NAMALWA (cell line): ENCODE measurements at places on chromosomes 2 and 18.

DNA sequence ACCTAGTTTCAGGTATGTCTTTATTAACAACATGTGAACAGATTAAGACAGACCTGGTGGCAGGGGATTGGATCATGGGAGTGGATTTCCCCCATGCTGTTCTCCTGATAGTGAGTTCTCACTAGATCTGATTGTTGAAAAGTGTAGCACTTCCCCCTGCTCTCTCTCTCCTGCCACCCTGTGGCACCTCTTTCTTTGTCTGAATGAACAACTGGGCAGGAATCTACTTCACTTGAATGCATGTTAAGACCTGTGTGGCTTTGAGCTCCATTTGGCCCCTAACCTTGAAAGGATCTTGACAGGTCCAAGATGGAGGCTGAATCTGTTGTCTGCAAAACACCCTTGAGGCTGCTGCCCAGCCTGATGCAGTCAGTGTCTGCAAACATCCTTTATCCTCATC is 194.4 kb downstream of the RNF144A start:
- peak; percentile 29 for DNase-seq

- peak; percentile 79 for DNase-seq
Measured at GRCh38 chr2:68385220-68385906, 20.3 kb downstream of the PLEK start.

DNA sequence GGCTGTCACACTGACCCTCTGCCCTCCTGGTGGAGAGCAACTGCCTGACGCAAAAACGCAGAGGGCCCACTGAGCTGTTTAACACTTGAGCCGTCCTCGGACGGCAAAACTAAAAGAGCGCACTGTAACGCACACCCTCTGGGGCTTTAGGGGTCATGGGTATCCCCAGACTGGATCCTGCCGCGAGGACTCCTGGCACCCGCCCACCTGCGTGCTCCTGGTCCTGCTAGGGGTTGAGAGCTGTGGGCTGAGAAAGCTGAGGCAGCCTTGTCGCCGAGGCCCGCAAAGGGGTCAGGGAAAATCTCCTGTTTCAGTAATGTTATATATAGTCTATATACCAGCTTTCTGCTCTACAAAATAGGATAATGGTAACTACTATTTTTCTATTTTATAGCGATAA is 39.1 kb downstream of the MDH1 start:
- DNase-seq: no peak

- no peak for DNase-seq
Measured at GRCh38 chr2:66563473-66563872, 128.5 kb downstream of the MEIS1 start.

DNA sequence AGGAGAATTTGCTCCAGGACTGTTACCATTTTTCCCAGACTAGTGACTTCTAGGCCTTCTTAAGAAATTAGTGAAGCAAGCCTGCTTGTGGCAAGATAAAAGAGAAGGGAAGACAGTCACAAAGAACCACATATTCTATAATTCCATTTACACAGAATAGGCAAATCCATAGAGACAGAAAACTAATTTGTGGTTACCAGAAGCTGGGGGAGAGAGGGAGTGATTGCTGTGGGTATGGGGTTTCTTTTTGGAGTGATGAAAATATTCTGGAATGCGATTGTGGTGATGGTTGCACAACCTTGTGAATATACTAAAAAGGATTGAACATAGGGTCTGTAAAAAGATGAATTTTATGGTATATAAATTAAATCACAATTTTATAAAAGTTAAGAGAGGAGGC is 37.5 kb upstream of the SIX2 start:
- no peak for DNase-seq

DNA sequence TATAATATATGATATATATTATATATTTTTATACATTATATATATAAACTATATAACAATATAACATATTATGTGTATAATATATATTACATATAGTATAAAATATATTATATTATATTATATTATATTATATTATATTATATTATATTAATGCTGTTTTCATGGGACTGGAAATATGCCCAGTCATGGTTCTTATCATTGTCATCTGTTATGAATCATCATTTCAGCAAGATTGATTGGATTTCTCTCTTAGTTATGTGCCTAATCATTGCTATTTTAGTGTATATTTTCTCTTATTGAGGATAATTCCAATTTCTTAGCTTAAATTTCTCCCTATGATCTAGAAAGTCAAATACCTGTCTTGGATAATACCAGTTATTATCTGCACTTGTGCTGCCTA is 617.8 kb downstream of the TRIB2 start:
- DNase-seq: no peak

- no peak for DNase-seq
Measured at GRCh38 chr2:96867756-96868554, 1.9 kb downstream of the SEMA4C start.

DNA sequence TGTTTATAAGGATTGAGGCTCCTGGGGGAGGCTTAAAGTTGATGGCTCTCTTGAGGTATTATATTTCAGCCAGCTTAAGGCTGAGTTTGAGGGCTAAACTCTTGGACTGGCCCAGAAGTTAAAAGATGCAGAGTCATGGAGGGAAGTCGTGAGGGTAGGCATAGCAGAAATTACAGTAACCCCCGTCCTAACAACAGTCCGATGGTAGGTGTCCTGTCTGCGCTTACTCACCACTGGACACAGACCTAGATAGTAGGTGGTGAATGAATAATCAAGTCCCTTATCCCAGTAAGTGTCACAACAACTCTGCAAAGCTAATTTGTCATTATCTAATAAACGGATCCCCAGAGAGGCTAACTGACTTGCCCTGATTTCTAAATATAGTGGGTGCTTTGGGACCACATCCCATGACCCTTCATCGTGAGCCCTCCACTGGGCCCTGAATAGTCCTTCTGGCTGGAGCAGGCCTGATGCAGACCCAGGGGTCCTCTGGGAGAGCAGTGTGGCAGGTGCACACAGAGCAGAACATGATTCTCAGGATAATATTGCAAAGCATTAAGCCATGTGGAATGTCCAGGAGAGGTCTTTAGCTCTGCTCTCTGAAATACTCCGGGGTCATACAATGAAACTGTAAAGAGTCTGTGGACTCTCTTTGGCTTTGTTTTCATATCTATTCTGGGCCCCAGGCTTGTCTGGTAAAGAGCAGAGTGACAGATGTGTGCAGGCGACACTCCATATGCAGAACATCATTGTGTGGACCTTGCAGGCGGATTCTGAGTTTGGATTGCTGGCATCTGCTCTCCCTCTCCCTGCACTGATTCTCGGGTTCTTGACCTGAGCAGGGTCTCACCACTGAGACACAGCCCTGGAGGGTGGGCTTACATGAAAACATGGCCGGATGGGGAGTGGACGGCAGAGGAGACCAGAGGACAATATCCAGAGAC is 98.1 kb downstream of the RNF144A start:
- DNase-seq: no peak

DNA sequence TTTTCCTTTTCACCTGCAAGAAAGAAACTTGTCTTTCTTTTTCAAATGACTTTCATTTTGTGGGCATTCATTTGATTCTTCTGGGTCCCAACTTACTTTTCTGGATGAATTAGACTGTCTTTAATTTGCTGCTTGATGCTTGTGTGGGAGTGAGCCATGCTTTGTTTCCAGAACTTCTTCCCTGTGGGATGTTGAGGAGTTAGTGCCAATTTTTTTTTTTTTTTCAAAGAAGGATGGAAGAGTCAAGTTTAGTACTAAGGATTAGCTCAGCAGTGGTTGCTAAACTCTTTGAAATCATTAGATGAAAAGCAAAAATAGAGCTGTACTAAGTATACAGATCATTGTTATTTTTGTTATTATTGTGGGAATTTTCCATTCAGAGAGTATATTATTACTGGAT is 17.2 kb upstream of the KCTD1 start:
- no peak for DNase-seq

GRCh38 chr2:226660526-226660925 is 139.1 kb downstream of the IRS1 start:
- DNase-seq: no peak

DNA sequence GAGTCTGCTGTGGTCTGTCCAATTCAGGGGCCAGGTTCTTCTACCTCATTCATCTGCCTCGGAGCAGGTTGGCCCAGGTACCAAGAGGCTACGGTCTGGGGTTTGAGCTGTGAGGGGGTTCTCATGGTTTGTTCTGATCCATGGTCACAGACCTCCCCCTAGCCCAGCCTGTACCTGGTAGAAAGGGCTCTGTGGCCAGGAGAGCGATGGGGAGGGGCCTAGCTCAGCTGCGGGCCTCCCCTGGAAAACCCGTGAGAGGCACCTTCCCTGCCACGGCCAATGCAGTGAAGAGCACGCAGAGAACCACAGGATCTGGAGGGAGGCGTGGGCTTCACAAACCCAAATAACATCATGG is 19.6 kb upstream of the ALLC start:
- no peak for DNase-seq

GRCh38 chr2:86598966-86599365 is 24.7 kb downstream of the RNF103 start:
- no peak for DNase-seq

- DNase-seq: no peak
Measured at GRCh38 chr18:4399929-4400328, 55.2 kb downstream of the DLGAP1 start.

GRCh38 chr18:76658627-76659026 is 163.6 kb upstream of the ZNF516 start:
- peak; percentile 44 for DNase-seq

GRCh38 chr2:26144953-26145680 is 27.8 kb upstream of the GAREM2 start:
- peak; percentile 85 for DNase-seq

- DNase-seq: no peak
Measured at GRCh38 chr2:47189635-47190034, 34.5 kb upstream of the STPG4 start.

- peak; percentile 19 for DNase-seq
Measured at GRCh38 chr2:176038694-176039093, 36.6 kb upstream of the LNPK start.

GRCh38 chr2:133314795-133315194 is 253.5 kb downstream of the NCKAP5 start:
- DNase-seq: no peak

DNA sequence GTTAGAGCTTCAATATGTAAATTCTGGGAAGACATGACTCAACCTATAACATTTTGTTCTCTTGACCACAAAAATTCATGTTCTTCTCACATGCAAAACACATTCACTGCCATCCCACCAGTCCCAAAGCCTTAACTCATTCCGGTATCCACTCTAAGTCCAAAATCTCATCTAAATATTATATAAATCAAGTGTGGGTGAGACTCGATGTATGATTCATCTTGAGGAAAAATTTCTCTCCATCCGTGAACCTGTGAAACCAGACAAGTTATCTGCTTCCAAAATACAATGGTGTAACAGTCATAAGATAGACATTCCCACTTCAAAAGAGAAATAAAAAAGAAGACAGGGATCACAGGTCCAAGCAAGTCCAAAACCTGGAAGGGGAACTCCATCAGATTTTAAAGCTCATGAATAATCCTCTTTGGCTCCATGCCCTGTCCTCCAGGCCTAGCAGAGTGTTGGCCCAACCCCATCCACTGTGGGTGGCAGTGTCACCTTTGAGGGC is 101.3 kb downstream of the RAD51AP2 start:
- no peak for DNase-seq

DNA sequence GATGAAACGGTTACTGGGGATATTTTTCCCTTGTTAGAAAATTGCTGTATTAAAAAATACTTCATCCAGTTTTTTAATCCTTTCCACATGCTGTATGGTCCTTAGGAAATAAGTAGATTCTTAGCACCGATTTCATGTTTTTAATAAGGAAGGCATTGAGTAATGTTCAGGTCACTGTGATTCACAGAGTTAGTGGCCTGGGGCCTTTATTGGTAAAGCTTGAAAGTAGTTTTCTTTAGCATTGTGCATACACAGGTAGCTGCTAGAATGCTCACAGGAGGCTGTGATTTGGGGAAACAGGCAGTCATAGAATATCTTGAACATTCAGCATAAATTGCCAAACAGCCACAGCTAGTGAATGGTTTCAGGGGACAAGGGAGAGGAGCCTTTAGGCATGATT is 79.8 kb downstream of the XRCC5 start:
- no peak for DNase-seq

GRCh38 chr2:46872902-46873603 is 42.6 kb downstream of the MCFD2 start:
- no peak for DNase-seq

DNA sequence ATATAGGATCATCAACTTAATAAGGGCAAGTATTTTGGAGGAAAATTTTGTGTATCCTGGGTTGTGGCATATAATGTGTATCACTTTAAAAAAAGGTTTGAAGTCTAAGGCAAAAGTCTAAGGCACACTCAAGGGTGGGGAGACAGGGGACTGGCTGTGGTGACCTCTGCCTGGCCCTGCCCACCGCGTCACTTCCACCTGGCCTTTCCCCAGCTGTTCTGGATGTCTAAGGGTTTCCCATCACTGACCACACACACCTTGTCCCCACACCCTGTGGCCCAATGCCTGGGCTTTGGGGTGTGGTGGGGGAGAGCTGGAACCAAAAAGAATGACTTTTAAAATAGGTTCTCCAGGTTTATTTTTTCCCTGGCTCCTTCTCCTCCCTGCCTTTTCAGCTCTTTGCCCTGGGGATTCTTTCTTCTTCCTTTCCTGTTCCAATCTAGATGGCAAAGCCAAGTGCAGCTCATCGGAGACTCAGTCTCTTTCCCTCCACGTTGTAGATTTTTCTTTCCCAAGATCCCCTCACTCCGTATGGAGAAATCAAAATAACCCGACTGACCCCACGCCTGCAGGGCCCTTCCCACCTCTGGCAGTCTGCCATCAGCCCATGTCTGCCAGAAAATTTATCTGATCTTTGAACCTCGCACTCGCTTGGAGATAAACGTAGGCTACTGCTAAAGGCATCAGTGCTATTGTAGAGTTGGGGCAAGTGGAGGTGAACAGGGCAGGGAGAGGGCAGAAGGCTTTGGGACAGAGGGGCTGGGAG is 257.2 kb downstream of the DYSF start:
- no peak for DNase-seq

DNA sequence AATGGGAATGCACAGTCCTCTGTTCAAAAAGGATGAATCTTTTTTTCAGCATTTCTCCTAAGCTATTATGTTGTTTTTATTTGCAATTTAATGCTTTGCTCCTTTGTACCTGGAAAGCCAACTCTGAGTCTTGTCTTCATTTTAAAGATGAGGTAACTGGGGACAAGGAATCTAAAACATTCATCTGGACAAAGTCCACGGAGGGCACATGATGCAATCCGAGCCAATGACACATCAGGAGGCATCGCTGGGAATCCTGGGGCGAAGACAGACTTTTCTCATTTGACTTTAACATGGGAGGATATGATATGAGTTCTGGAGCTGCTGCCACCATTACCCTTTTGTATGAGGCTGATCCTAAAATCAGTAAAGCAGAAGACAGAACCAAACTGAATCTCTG is 116.5 kb upstream of the REG3G start:
- DNase-seq: no peak
